Immature natural killer cell (primary cell): ENCODE measurements at places on chromosomes 11 and 22.

DNA sequence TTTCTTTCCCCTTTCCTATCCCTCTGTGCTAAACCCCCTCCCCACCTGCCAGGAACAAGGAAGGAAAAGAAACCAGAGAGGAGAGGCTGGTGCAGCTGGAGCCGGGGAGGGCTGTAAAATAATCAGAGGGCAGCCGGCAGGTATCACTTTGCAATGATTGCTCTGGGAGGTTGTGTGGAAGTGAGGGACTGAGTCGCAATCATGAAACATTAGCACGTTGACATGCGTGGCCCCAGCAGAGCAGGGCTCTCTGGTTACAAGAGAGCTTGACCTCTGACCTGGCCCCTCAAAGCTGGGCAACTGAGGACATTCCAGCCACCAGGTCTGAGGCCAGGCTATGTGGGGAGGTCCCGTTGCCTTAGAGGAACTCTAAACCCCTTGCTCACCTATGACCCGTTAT, 170.8 kb upstream of the BDNF start:
- no peaks in the 10 kb centered on the region for H3K36me3 ChIP-seq
- H3K4me3 ChIP-seq: no peak overlapping the region
- no peak for DNase-seq
- H3K27me3 ChIP-seq: peaks cover 2% of the 10 kb centered on the region
- H3K4me1 ChIP-seq: no peaks in the 10 kb centered on the region

DNA sequence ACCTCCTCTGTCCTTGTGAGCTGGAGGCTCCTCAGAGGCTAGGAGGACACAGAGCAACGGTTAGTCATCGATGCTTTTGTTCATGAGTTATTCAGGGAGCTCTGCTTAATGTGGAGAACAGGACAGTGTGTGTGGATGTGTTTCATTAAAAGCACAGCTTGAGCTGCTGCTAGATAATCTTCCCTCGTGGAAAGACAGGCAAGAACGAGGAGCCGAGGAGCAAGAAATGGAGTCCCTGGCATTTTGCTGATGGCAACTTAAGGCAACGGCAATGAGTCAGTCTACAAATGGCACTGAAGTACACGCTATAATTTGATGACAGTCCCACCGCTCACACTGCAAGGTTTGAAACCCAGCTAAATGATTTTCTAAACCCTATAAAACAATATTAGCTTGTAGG, 106.2 kb downstream of the IGLL1 start:
- H3K36me3 ChIP-seq: no peaks in the 10 kb centered on the region
- DNase-seq: no peak
- peaks cover 10% of the 10 kb centered on the region for H3K4me1 ChIP-seq

DNA sequence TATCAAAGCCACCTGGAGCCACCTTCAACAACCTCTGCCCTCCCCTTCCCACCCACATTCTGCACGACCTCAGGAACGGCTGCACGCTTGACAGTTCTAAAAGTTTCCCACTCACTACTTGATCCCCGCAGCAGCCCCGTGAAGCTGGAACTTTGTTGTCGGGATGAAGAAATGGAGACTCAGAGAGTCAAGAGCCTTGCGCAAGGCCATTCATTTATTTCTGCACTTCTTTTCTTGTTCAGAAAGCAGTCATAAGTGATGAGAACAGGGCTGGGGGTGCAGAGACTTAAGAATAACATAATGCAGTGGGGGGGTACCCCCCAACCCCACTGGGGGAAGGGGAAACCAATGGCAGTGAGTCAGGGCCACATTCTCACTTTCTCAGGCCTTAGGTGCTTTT, 2.2 kb upstream of the ZFTA start:
- H3K27ac ChIP-seq: no peak overlapping the region
- H3K4me3 ChIP-seq: no peak overlapping the region
- H3K4me1 ChIP-seq: peaks cover 16% of the 10 kb centered on the region

- no peak overlapping the region for H3K4me3 ChIP-seq
- H3K4me1 ChIP-seq: peaks cover 35% of the 10 kb centered on the region
- DNase-seq: no peak
- no peak overlapping the region for H3K27ac ChIP-seq
- peaks cover 2% of the 10 kb centered on the region for H3K27me3 ChIP-seq
These were observed 54.4 kb downstream of the GRAMD1B start for GRCh38 chr11:123484448-123484847.

- peaks cover 8% of the 10 kb centered on the region for H3K27me3 ChIP-seq
- H3K27ac ChIP-seq: peak overlapping the region; percentile 100
- H3K4me3 ChIP-seq: peak overlapping the region; percentile 78
- H3K4me1 ChIP-seq: peaks cover 100% of the 10 kb centered on the region
- H3K36me3 ChIP-seq: peaks cover 4% of the 10 kb centered on the region
These were observed 26.7 kb downstream of the CD44 start for GRCh38 chr11:35165423-35166368.

DNA sequence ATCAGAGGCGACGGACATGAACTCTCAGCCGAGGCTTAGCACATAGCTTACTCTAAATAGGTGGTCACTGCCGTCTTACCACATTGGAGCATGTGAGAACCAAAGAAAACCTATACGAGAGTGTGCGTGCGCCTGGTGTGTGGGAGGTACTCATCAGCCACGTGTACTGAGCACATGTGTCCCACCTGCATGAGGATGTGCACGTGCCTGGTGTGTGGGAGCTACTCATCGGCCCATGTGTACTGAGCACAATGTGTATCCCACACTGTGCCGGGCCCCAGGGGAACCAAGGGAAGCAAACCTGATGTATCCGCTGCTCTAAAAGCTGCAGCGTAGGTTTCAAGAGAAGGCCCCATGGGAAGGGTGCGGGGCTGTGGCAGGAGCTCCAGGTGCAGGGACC, 56.4 kb downstream of the ANO1 start:
- no peak overlapping the region for H3K27ac ChIP-seq
- H3K27me3 ChIP-seq: no peaks in the 10 kb centered on the region
- H3K4me1 ChIP-seq: no peaks in the 10 kb centered on the region
- no peak overlapping the region for H3K4me3 ChIP-seq
- H3K36me3 ChIP-seq: no peaks in the 10 kb centered on the region
- no peak for DNase-seq

DNA sequence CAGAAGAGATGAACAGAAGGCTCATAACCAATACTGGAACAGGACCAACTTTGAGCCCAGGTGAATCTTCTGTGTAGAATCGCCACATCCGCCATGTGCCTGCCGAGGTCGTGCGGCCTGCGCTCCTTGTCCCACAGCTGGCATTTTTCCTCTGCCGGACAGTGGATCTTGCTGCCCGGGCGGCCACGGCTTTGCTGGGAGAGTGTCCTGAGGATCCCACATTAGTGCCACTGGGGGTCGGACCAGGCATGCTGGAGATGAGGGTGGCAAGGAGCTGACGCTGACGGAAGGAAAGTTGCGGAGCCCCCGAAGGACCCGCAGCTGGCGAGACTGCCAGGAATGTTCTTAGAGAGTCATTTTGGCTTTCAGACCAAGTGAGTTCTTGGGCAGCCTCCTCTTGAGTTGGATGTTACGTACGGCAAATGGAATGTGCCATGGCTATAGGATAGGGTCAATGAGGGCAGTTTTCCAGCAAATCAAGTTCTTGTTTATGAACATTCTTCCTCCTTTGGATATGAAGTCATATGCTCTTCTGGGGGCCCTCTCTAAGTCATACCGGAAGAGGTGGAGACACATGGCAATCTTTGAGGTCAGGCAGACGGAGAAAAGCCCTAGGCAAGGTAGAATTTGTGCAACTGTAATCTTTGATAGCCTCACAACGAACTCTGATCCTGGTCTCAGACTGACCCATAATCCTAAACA, 57.4 kb upstream of the NUP160 start:
- H3K4me1 ChIP-seq: no peaks in the 10 kb centered on the region
- DNase-seq: no peak
- no peaks in the 10 kb centered on the region for H3K27me3 ChIP-seq
- H3K27ac ChIP-seq: no peak overlapping the region
- H3K4me3 ChIP-seq: no peak overlapping the region
- H3K36me3 ChIP-seq: no peaks in the 10 kb centered on the region

- DNase-seq: no peak
- H3K27ac ChIP-seq: peak overlapping the region; percentile 4
- H3K27me3 ChIP-seq: peaks cover 3% of the 10 kb centered on the region
- H3K4me3 ChIP-seq: no peak overlapping the region
These were observed 156.2 kb downstream of the MAML2 start for GRCh38 chr11:96186806-96187205.

- peak overlapping the region; percentile 14 for H3K4me3 ChIP-seq
- no peaks in the 10 kb centered on the region for H3K27me3 ChIP-seq
These were observed 10.1 kb downstream of the MCM5 start for GRCh38 chr22:35409783-35410662.

DNA sequence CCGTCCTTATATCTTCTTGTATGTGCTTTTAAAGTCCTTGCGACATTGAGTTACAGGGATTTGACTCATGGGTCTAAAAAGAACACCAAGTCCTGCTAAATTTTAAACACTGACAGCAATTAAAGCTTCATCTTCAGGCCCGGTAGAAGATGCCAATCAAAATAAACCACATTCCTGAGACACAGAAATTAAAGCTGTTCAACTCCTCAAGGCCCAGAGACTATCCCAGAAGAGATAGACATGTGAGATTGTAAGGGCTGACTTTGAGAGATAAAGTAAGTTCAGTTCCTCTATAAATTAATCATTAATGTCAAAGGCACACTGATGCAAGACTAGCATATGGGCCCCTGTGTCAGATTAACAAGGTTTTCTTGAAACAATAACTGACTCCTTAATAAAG, 49.8 kb downstream of the OSBPL5 start:
- peaks cover 15% of the 10 kb centered on the region for H3K27me3 ChIP-seq
- no peak for DNase-seq
- H3K4me3 ChIP-seq: no peak overlapping the region
- H3K36me3 ChIP-seq: peaks cover 39% of the 10 kb centered on the region
- H3K27ac ChIP-seq: peak overlapping the region; percentile 89

DNA sequence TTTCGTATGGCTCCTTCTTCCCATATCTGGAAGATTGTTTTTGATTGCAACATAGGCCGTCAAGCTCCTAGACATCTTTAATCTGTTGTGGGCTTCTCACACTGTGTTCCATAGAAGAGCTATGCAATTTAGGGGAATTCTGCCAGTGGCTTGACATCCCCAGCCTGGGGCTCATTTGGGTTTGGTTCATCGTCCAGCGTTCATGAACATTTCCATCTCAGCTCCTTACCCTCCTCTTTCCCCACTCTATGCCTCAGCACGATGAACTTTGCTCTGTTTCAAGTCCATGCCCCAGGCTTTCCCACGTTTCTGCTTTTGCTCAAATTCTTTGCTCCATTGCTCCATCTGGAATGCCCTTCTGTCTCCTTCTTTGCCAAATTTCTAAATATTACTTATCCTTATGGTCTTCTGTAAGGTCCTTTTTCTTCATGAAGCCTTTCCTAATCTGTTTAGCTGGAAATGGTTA, 26.1 kb upstream of the CLMP start:
- H3K27me3 ChIP-seq: peaks cover 8% of the 10 kb centered on the region
- no peak overlapping the region for H3K4me3 ChIP-seq
- no peaks in the 10 kb centered on the region for H3K36me3 ChIP-seq
- peaks cover 8% of the 10 kb centered on the region for H3K4me1 ChIP-seq
- DNase-seq: no peak

DNA sequence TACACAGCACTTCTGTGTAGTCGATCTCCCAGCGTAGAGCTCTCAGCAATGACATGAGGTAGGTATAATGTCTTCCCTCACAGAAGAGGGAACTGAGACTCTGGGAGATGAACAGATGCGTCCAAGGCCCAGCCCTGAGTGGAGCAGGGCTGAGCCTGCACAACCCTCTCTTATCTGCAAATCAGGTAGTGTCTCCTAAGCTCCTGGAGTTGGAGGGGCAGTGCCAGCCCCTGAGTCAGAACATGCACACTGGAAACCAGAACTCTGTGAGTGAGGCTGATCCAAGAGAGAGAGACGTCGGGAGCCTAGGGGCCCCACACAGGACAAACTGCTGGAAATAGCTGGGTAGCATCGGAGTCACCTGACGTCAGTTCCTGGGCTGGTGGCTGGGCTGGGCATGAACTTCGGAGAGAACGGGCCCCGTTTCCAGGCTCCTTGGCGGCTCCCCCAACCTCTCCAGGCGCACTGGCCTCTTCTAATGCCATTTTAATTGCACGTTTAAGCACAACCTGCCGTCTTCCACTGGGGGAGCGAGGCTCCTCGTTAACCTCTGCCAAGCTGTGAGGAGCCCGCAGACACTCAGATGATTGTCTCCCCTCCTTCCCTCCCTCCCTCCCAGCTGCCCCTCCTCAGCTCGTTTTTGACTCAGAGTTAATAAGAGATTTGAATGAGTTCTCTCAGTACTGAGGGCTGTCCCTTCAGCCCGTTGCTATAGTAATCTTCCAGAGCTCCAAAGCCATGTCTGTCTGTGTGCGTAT, 191.2 kb upstream of the TBCEL start:
- no peak overlapping the region for H3K27ac ChIP-seq
- DNase-seq: no peak
- no peak overlapping the region for H3K4me3 ChIP-seq
- peaks cover 25% of the 10 kb centered on the region for H3K4me1 ChIP-seq

- no peak overlapping the region for H3K4me3 ChIP-seq
- DNase-seq: no peak
- H3K36me3 ChIP-seq: no peaks in the 10 kb centered on the region
- peaks cover 1% of the 10 kb centered on the region for H3K27me3 ChIP-seq
These were observed 118.9 kb upstream of the LMO1 start for GRCh38 chr11:8382436-8383053.

- H3K27me3 ChIP-seq: peaks cover under 1% of the 10 kb centered on the region
- no peaks in the 10 kb centered on the region for H3K36me3 ChIP-seq
- no peak for DNase-seq
- no peak overlapping the region for H3K27ac ChIP-seq
These were observed 34.5 kb upstream of the DEUP1 start for GRCh38 chr11:93295921-93296575.

- peak overlapping the region; percentile 89 for H3K4me3 ChIP-seq
- no peaks in the 10 kb centered on the region for H3K27me3 ChIP-seq
- H3K27ac ChIP-seq: peak overlapping the region; percentile 98
- peaks cover 27% of the 10 kb centered on the region for H3K4me1 ChIP-seq
- DNase-seq: peak; percentile 70
These were observed 547 bp downstream of the PARVG start for GRCh38 chr22:44181033-44181911.

- DNase-seq: no peak
- peaks cover 2% of the 10 kb centered on the region for H3K27me3 ChIP-seq
- H3K4me1 ChIP-seq: no peaks in the 10 kb centered on the region
- H3K36me3 ChIP-seq: no peaks in the 10 kb centered on the region
- H3K27ac ChIP-seq: no peak overlapping the region
These were observed 337.8 kb downstream of the MIAT start for GRCh38 chr22:26995235-26995634.

- peaks cover 6% of the 10 kb centered on the region for H3K27me3 ChIP-seq
- H3K4me3 ChIP-seq: no peak overlapping the region
- DNase-seq: no peak
- H3K4me1 ChIP-seq: no peaks in the 10 kb centered on the region
- no peak overlapping the region for H3K27ac ChIP-seq
- no peaks in the 10 kb centered on the region for H3K36me3 ChIP-seq
These were observed 195.2 kb downstream of the TRIM29 start for GRCh38 chr11:119942583-119943297.
